ENCODE measurements at places on chromosomes 6 and 20. TPM values are rescaled to one million over a fixed set of nuclear protein-coding genes. Genes with fewer than 3 reads are reported as not detected.

Gene PI16
- not detected for total RNA-seq

Gene ADGB
- total RNA-seq = not detected

Gene FNDC11
- 1.0 TPM for total RNA-seq

Gene ENPP4
- total RNA-seq = 3.6 TPM

Gene GCLC
- total RNA-seq = 35.4 TPM

Gene SOX12
- 5.6 TPM for total RNA-seq

Gene KCNK5
- total RNA-seq = under 0.01 TPM

Gene EYA4
- total RNA-seq = 23.9 TPM

Gene LY6G6F
- not detected for total RNA-seq

Gene RAB44
- total RNA-seq = under 0.01 TPM

Gene C6orf15
- total RNA-seq = not detected

Gene NMBR
- total RNA-seq = under 0.01 TPM

Gene CCDC170
- total RNA-seq = 0.77 TPM

Gene LBP
- total RNA-seq = under 0.01 TPM

Gene CST4
- total RNA-seq = 0.17 TPM
